ENCODE measurements at places on chromosomes 7 and 10.
A peak's percentile ranks its signal among the peaks of the same experiment; 100 is the strongest.

DNA sequence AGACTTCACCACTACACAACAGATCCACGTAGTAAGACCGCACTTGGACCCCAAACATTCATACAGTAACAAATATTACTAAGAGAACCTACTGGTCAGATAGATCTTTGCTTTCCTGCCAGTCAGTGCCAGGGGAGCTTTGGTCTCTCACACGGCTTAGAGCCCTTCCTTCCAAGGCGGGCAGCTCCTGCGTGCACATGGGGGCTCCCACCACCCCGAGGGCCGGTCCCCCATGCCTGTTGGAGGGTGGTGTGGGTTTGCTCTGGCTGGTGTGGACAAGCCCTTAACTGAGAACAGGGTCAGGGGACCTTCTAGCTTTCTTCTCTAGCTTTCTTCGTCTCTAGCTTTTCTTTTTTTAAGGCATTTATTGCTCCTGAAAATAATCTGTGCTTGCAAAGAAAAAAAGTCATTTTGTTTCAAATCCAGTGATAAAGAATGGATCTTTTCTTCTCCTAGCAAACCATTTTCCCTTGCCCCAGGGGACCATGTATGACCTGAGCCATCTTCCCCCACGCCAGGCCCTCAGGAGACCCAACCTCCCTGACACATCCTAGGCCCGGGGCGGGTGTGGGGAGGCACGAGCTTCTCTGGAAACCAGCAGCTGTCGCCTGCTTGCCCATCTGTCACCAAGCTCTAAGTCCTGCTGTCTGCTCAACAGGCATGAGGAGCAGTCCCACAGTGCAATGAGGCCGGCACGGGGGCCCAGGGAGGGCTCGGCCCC is 591.1 kb downstream of the PTPRN2 start:
- no peak for DNase-seq

DNA sequence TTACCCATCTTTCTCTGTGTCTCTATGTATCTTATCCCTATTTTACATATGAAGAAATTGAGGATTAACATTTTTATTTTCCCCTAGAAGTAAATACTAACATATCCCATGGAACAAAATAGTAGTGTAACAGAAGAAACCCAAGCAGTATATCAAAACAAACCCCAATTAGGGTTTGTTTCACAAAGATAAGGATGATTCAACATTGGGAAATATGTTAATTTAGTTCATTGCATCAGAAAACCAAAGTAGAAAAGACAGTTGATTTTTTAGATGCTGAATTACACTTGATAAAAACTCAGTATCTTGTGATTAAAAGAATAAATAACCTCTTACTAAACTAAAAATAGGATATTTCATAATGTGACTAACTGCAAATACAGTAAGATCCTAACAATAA is 87.8 kb downstream of the GLCCI1 start:
- no peak for DNase-seq

DNA sequence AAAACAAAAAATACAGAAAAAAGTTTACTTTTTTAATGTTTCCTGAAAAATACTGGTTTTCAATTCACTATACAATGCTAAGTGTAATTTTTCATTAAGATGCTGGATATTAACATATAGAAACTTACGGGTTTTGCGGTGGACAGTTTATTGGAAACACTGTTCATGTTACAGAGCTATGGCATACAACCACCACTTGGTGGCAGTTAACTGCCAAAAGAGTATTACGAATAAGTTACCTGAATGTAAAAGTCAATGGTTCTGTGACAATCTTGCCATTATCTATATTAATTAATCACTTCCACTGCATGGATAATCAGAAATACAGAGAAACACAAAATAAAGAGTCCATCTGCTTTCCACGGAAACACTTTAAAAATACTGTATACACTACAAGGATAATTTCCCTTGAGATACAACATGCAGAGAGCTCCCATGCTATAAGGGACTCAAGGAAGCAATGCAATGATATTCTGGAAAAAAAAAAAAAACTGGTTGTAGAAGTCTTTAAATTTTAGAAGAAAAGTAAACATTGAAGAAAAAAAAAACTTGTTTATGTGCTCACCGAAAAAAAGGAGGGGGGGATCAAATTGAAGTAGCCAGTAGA is 97.0 kb downstream of the TPK1 start:
- DNase-seq, result peak; percentile 45

DNA sequence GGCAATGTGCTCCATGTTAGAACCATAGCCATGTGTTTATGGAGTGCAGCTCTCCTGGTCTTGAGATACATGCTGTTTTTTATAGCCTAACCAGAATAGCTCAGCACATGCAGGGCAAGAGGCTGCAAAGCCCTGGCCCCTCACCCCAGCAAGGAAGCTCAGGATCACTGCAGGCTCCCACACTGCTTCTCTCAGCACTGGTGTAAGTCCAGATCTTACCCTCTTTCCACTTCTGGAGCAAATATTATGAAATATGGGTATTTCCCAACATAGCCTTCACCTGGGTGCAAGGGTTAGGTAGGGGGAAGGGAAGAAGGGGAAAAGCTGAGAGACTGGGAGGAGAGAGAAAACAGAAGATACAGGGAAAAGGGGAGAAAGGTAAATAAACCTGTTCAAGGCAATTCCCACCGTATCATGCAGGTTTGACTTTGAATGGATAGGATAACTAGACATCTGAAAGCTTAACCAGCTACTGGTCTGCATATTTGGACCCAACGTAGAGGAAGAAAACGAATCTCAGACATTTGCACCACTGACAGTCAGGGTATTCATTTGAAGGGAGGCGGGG is 19.7 kb downstream of the SKIDA1 start:
- DNase-seq, result no peak

DNA sequence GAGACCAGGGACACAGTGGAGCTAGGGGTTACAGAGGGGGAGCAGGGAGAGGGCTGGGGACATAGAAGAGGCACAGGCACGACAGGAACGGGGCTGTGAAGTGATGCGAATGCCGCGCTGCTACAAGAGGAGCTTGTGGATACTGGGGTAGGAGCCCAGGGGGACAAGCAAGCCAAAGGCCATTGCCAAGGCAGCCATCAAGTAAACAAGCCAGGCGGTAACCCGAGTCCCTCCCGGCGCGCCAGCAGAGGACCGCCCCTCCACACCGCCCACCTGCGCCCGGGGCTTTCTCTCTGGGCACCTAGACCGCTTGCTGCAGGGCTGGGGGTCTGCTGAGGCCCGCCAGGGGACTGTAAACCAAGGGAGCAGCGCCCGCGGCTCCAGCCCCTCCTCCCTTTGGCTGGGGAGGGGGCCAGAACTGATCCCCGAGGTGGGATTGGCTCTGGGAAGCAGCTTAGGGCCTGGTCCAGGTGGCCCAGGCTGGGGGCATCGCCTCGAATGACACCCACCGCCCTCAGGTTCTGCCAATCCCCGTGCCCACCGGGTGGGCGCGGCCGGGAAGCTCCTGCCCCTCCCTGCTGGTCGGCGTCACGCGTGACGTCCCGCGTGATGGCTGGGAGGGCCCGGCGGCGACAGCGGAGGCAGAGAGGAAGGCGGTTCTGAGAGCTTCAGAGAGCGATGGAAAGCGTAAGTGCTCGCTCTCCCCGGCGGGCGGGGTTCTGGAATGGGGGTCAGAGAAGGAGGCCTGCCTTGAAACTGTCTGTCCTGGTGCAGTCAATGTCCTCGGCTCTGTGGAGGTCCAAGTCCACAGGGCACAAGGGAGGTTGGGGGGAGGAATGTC is 982 bp downstream of the SFXN3 start:
- DNase-seq, result peak; percentile 84

DNA sequence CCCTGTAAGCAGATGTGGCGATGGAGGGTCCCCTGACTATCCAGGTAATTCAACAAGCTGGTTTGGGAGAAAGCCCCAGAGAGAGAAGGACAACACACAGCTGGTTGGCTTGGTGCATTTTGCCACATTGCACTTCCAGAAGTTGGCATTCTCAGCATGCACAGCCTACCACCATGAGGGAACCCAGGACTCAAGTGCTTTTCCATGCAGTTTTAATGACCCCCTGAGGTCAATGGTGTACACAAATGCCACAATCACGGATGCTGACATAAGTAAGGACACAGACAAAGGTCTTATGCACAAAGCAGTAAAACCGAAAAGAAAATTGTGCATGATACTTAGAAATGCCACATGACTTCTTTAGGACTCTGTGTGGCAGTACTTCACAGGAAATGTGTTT is 645.1 kb downstream of the KCNMA1 start:
- DNase-seq, result no peak

DNA sequence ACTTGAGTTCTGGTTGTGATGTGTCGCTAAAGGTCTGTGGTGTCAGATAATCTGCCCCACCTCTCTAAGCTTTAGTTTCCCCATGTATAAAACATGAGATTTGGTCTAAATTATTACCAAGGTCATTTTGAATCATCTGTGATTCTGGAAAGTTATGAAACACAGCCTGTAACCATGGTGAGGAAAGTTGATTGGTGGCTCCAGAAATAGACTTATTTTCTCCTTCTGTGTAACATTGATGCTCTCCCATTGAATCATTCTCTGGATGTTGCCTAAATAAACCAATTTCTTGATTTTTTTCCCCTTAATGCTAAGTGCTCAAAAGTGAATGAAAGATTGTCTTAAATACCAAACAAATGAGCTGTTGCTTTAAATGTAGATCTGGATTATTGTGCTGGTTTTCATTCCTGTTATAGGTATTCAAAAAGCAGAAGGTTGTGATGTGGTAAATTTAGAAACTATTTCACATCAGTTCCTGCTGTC is 30.0 kb upstream of the PCGF5 start:
- DNase-seq, result no peak

DNA sequence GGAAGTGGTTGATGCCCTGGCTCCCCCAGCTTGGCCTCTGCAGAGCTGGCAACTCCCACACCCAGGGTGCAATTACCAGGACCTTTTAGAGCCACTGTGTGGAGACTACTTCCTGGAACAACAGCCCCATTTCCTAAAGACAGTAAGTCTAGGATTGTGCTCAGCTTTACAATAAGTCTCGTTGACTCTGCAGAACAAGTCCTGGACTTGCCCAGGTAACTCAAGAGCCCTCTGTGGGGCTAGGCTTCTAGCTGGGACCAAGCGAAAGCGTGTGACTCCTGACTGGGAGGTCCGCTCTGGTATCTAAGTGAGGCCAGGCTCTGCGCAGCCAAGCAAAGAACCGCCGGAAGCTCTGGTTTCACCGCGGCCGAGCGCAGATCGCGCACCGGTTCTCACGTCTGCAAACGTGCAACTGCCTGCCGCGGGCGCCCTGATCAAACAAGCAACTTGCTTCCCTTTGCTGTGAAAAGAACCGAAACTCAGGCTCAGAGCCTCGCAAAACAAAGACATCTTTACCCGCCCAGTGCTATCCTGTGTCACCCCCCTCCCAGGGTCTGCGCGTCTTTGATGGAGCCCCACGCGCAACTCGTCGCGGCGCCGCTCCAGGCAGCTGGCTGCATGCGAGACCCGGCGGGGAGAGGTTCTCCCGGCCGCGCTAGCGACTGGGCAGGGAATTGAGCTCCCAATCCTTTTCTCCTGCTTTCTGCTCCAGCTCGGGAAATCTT is 4.4 kb upstream of the PDLIM1 start:
- peak; percentile 88 for DNase-seq

- no peak for DNase-seq
Observed at GRCh38 chr7:90580051-90580450, 16.1 kb upstream of the CDK14 start.

DNA sequence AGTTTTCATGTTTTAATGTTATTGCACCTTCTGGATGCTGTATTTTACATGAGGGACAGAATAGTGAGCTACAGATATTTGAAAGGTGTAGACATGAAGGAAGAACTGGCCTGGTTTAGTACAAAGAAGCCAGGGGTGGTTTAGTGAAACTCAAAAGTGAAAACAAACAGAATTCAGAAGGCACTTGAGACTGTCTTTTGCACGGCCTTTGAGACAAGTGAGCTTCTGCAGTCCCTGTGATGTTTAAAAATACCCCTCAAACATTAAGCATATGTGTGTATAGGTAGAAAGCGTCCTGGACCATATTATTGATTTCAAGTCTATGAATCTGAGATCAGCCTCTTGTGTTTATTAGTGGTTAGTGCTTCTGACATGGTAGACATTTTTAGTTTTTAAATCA is 118.9 kb downstream of the CDK14 start:
- no peak for DNase-seq

DNA sequence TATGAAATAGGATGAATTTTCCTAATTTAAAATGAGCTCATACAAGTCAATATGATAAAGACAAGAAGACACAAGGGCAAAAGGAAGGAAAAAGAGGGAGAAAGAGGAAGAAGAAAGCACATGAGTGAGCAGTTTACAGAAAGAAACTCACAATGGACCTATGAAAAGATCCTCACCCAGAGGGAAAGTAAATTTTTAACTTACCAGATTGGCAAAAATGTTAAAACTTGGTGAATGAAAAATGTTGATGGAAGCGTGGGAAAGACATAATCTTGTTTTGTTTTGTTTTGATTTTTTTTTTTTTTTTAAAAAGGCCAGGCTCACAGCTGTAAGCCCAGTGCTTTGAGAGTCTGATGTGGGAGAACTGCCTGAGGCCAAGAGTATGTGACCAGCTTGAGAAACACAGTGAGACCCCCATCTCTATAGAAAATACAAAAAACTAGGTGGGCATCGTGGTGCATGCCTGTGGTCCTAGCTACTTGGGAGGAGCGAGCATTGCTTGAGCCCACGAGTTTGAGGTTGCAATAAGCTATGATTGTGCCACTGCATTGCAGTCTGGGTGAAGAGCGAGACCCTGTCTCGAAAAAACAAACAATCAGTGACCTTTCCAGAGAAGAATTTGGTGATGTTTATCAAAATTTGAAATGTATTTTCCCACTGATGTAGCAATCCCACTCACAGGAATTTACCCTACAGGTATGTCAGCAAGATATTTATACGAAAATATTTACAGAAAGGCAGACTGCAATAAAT is 152.9 kb upstream of the ASAH2 start:
- no peak for DNase-seq
